Glutamatergic neuron (in vitro differentiated cells): ENCODE measurements at places on chromosomes 16 and 17.

GRCh38 chr17:2925011-2925410 is 128.8 kb downstream of the RAP1GAP2 start:
- DNase-seq, result no peak
- H3K27me3 ChIP-seq, result peaks cover 12% of the 10 kb centered on the region
- no peaks in the 10 kb centered on the region for H3K36me3 ChIP-seq
- H3K27ac ChIP-seq, result no peak overlapping the region
- H3K4me1 ChIP-seq, result peaks cover 39% of the 10 kb centered on the region

- no peak for DNase-seq
- peaks cover 4% of the 10 kb centered on the region for H3K27me3 ChIP-seq
- H3K27ac ChIP-seq, result no peak overlapping the region
These were observed 83.1 kb downstream of the SEC14L1 start for GRCh38 chr17:77223642-77224420.

DNA sequence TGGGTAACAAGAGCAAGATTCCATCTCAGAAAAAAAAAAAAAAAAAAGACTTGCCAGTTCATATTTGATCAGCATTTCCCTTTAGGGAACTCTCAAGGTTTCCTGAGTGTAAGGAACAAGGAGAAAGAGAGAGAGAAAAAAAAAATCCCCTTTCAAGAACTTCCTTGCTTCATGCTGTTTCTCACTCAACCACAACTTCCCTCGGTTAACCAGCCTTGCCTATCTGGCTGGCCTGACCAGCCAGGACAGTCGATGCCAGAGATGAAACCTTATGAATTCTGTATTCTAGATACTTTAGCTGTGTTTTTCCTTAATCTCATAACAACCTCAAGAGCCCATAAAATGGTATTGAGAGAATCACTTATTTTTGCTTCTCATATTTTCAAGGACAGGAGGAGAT is 2.6 kb upstream of the N4BP1 start:
- peaks cover 7% of the 10 kb centered on the region for H3K4me1 ChIP-seq
- H3K36me3 ChIP-seq, result peaks cover 4% of the 10 kb centered on the region
- H3K27me3 ChIP-seq, result peaks cover 5% of the 10 kb centered on the region
- DNase-seq, result no peak
- H3K4me3 ChIP-seq, result no peak overlapping the region

- no peaks in the 10 kb centered on the region for H3K36me3 ChIP-seq
- no peak overlapping the region for H3K4me3 ChIP-seq
- H3K27ac ChIP-seq, result no peak overlapping the region
- H3K27me3 ChIP-seq, result peaks cover 8% of the 10 kb centered on the region
- DNase-seq, result no peak
These were observed 103.9 kb upstream of the CHMP6 start for GRCh38 chr17:80887639-80888175.

- H3K4me1 ChIP-seq, result no peaks in the 10 kb centered on the region
- H3K4me3 ChIP-seq, result no peak overlapping the region
- H3K36me3 ChIP-seq, result peaks cover 5% of the 10 kb centered on the region
- DNase-seq, result no peak
- H3K27ac ChIP-seq, result no peak overlapping the region
These were observed 84.6 kb downstream of the GSG1L start for GRCh38 chr16:27978876-27979275.
